ENCODE measurements at places on chromosomes 1 and 21.

- DNase-seq, result no peak
Observed at GRCh38 chr1:54465351-54465811, 59.2 kb upstream of the SSBP3 start.

GRCh38 chr1:195516036-195516435, 1092.2 kb downstream of the KCNT2 start:
- no peak for DNase-seq

DNA sequence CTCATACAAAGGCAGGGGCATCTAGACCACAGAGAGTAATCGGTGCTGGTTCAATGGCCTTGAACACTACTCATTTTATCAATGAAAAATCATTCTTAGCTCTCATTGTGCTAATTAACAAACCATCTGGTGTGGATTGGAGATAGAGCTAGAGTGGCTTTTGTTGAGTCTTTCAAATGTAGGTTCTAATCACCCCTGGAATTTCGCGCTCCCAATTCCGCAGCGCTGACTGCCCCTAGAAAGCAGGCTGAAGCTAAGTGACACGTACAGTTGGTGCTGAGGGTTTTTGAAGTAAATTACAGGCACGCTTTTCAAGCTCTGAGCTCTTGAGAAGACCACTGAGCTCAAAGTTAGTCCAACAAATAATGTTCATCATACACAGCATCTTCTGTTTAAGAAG, 31.2 kb upstream of the CA6 start:
- no peak for DNase-seq

GRCh38 chr1:58204284-58204683, 342.2 kb downstream of the OMA1 start:
- DNase-seq, result no peak

GRCh38 chr1:174519844-174520243, 72.1 kb downstream of the GPR52 start:
- DNase-seq, result no peak

- DNase-seq, result no peak
Observed at GRCh38 chr21:46055863-46056281, 42.0 kb upstream of the COL6A2 start.

DNA sequence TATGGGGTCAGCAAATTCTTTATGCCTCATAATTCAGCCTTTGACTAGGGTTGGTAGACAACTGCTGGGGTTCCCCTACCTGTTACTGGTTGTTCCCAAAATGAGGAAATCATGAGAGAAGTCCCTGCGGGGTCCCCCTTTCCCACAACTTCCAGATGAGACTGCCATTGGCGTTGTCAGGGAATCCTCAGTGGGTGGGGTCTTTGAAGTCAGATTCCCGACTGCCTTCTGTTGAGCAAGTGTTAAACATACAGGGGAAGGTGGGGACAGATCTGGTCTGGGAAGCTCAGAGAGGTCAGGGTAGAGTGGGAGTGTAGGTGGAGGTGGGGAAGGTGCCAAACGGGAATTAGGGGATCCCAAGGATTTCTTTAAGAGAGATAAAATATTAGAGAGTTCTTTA, 14.7 kb downstream of the HSD3B2 start:
- DNase-seq, result no peak

DNA sequence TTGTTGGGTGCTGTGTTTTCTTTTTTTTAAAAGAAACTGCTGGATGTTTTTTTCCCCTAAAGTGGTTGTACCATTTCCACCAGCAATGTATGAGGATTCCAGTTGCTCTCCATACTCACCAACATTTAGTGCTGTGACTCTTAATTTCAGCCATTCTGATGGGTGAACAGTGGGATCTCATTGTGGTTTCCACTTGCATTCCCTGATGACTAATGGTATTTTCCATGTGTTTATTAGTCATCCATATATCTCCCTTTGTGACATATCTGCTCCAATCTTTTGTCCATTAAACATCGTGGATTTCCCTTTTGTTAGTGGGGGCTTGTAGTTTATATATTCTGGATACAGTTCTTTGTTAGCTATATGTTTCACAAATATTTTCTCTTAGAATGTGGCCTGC, 206.0 kb downstream of the CAMTA1 start:
- DNase-seq, result no peak

DNA sequence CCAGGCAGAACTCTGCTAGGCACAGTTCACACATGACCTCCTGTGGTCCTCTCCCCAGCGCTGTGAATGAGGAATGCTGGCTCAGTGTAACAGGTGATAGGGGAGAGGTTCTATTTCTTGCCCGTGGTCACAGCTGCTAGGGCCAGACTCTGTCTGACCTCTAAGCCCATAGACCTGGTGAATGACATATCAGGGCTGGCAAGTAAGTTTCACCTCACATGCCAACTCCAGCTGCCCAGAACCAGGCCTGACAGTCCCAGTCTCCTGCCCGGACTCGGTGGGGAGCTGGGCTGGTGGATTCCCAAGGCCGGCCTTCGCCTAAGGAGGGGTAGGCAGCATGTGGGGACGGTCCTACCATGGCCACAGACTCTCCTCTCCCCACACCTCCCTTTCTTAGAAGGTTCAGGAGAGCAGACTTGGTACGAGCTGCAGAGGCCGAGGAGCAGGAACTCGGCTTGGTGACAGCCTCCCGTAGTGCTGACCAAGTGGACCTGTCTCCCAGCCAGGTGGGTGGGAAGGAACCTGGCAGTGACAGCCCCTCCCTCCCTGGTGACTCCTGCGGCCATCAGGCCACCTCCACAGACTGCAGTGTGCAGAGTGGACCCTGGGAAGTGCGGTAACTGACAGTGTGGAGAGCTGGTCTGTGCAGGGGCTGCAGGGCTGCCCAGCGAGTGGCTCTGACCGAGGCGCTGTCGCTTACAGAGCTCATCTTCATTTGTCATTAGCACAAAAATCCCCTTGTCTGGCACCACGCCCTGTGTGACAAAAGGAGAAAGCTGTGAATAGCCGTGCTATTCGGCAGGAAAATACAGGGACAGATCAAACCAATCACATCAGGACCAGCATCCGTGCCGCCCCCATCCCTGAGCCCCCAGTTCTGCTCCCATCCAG, 74.6 kb downstream of the SCCPDH start:
- DNase-seq, result no peak

- no peak for DNase-seq
Observed at GRCh38 chr1:23548704-23549143, 10.6 kb downstream of the ID3 start.

DNA sequence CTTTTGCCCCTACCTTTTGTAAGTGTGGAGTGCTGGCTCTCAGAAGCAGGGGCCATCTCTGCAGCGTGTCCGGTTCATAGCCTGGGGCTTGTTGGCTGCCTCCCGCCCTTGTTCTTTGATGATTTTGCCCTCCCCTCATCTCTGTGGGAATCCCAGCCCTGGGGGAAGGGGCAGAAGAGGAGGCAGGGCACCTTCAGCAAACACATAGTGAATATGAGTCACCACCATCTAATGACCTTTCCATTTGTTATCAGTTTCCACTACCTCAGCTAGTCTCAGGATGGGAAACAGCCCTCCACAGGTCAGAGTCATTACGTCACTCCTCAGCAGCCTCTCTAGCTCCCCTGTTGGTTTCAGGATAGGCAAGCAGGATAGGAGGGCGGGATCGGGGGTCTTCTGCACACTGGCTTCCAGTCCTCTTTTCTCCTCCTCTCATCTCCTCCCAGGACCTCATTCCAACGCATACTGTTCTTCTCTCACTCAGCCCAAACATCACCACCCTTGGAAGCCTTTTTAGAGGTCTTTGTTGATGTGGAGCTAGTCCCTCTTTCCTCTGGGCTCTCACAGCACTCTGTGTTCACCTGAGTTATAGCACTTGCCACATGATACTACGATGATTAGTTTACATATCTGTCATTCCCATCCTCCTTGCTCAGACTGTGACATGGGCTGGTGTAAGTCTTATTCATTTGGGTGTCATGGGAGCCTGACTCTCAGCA, 15.8 kb downstream of the GADD45A start:
- no peak for DNase-seq

DNA sequence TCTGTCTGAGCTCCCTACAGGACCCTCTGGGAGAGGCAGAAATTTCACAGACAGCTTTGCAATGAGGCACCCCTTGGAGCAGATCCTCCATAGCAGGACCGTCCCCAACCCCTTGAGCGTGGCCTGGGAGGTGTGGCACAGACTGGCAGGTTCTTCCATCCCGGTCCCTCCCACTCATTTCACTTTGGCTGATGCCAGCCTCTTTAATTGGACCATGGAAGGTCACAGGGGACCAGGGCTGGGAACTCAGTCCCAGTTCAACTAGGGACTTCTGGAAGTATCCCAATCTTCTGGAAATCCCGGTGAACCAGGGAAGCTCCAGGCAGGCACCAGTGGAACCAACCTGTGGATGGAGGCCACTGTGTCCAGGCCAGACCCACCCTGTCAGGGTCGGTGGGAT, 83.7 kb downstream of the SPSB1 start:
- no peak for DNase-seq

GRCh38 chr1:218467101-218468072, 122.3 kb downstream of the TGFB2 start:
- DNase-seq, result no peak

DNA sequence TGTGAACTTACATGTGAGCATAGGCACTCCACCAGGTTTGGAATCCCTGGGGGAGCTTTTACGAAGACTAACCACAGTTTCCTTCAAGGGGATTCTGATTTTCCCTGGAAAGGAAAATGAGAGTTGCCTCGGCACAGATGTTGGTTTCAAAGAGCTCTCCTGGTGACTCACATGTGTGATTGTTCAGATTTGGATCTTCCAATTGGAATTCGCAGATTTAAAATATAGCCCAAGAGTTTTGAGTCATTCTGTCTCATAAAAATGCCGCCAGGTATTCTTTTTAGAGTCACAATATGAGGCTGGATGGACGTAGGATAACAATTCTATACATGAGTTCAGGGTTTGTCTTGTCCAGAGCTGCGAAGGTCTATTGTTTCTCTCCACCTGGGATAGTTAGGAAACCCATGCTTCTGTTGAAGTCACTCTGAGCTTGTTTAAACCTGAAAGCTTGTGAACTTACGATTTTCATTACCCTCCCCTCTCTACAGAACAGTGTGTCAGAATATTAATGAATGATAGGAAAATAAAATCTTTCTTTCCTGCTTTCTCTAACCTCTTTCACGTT, 64.9 kb downstream of the TGFB2 start:
- no peak for DNase-seq

DNA sequence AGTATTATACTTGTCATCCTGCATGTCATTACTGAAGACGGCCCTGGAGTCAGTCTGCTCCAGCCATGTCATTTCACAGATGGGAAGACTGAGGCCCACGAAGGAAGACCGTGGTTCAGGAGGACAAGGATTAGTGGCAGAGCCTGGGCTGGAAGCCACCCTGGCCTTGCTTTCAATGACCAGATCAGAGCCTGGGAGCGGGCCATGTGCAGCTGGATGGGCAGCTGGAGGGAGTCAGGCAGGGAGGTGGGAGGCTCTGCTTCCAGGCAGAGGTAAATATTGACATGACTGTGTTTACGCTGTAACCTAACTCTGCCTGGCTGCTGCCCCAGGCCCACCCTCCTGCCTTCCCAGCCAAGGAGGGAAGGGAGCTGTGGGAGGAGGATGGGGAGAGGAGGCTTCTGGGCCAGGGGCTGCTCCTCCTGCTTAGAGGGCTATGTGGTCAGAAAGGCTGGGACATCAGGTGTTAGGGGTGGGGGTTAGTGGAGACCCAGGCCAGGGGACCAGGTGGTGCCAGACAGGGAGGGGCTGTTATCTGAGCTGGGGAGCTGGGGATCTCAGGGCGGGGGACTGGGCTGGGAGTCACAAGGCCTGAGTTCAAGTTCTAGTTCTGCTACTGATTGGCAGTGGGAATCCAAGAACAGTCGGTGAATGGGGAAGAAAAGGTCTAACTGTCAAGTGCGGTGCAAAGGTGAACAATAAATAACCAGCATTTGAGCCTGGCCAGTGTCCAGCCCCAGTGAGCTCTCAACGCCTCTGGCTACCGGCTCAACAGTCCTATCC, 48.5 kb upstream of the ECE1 start:
- DNase-seq, result no peak

GRCh38 chr1:17425806-17426600, 13.5 kb downstream of the RCC2 start:
- no peak for DNase-seq

DNA sequence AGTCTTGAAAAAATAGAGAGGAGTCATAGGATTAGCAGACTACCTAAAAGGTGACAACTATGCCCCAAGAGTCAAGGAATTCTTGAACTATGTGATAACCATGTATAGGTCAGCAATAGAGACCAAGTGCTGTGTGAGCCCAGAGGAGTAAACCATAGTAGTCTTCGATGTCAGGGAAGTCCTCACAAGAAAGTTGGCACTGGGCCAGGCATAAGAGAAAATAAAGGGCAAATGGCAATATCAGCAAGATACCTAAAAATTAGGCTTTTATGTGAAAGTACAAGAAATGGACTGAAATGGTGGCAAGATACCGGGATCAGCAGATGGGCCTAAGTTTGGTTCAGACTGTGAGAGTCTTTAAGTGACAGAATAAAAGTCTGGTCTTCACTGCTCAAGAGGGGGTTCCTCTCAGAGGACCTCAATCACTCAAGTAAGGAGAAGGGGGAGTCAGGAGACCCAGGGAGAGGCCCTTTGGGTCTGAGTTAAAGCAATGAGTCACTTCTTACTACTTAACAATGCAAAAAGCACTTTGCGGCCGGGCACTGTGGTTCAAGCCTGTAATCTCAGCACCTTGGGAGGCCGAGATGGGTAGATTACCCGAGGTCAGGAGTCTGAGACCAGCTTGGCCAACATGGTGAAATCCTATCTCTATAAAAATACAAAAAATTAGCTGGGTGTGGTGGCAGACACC, 95.0 kb downstream of the TEX35 start:
- DNase-seq, result no peak

DNA sequence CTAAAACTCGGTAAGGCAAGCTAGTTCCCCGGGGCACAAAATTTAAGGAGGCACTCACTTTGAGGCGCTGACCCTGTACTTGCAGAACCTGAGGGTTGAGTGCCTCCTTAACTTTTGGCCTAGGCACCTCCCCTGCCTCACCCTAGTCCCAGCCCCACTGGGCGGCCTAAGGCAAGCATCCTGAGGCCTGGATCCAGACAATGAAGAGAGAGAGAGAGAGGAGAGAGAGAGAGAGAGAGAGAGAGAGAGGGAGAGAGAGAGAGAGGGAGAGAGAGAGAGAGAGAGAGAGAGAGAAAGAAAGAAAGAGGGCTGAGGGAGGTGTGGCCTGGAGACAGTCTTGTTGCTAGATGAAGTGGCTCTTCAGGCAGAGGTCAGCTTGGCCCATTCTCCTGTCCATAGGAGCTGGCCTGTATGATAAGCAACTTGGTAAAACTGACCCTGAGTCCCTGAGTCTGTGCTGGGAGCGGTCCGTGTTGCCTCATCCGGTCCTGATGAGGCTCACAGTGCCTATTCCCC, 7.4 kb upstream of the LRRN2 start:
- no peak for DNase-seq

DNA sequence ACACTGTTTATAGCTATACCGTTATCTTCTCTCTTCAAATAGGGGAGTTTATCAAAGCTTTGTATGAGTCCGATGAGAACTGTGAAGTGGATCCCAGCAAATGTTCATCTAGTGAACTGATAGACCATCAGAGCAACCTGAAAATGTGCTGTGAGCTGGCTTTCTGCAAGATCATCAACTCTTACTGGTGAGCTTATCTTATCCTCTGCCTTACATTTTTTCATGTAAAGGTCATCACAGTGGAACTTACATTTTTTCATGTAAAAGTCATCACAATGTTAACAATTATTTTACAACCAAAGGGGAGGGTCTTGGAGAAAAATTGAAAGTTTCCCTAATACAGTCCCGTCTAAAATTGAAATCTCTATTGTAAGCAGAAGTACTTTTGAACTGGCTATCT, 45.2 kb downstream of the CLEC20A start:
- no peak for DNase-seq

Data from stimulated activated CD4-positive, alpha-beta T cell treated with anti-CD3 and anti-CD28 coated beads, Interleukin-15, amount 100 ng/mL, for 48 hours (primary cell).